ENCODE measurements at places on chromosomes 13 and 19. TPM values are rescaled to one million over a fixed set of nuclear protein-coding genes. Genes with fewer than 3 reads are reported as not detected.

Gene MEF2B
- 2.3 TPM for total RNA-seq

Gene IRF2BP1
- total RNA-seq = 20.3 TPM

Gene RFPL4AL1
- total RNA-seq = not detected

Gene LACC1
- total RNA-seq = 21.8 TPM

Gene OR4F17
- not detected for total RNA-seq

Gene LGALS14
- not detected for total RNA-seq

Gene TSEN34
- total RNA-seq = 34.4 TPM

Gene ILF3
- 257 TPM for total RNA-seq

Gene SIGLEC6
- 3.2 TPM for total RNA-seq

DNA sequence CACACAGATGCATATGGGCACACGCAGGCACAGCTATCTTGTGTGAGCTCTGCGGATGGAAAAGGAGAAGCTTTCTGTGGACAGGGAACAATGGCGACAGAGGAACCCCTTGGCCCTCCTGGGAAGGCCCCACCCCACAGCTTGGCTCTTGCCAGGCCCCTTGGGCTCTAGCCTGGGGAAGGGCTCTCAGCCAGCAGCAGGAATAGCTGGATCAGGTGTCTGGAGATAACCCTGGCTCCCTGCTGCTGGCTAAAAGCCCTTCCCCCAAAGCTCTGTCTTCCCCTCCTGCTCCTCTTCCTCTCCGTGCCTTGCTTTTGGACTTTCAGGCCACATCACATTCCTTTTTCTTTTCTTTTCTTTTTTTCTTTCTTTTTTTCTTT lies 24.3 kb downstream of the CEBPA start:
- no peak for DNase-seq

GRCh38 chr13:33152389-33152788 lies 133.2 kb downstream of the STARD13 start:
- DNase-seq = no peak

DNA sequence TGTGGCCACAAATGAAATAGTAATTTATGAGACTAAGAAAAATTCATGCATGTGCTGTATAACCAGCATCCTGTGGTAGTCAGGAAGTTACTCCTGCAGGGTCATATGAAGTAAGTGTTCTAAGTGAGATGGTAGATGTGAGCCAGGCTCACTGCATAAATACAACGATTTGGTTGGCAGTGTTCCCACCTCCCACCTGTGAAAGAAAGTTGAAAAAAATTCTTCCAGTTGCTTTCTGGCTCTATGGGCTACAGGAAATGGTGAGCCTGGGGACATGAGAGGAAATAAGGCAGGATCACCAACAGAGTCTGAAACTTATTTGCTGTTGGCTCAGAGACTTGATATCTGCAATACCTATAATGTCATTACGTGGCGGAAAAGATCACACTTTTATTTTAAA lies 301.7 kb upstream of the SPRY2 start:
- no peak for DNase-seq

GRCh38 chr19:4935444-4935843 lies 26.1 kb downstream of the UHRF1 start:
- DNase-seq = no peak

DNA sequence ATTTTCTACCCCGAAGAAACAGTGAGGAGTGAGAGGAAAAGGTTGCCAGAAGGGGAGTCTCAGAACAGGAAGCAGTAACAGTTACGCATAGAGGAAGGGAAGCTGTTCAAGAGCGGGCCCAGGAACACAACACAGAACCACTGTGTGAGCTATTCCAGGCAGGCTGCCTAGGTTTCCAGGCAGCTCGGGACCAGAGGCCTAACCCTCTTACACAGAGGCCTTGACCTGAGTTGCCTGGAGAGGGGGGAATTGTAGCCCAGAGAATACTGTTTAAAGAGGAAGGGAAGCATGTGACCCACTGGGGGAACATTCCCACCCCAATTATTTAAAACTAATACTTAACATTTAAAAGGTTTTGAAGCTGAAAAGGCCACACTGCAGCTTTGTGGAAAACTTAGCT lies 93.3 kb upstream of the ZNF98 start:
- DNase-seq = no peak

DNA sequence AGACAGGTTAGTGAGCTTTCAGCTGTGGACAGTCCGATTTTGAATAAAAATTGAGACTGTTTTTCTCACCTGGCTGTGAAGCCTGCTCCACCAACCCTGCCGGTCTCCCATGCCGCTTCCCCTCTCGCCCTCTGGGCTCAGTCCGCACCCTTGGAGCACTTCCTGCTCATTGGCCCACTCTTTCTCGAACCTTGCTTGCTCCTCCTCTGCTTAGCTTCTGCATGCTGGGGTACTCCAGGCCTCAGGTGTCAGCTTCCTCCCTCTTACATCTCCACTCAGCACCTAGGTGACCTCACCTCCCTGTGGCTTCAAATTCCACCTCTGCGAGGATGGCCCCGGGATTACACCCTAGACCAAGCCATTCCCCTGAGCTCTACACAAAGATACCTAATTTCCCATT lies 39.6 kb downstream of the C13orf42 start:
- no peak for DNase-seq

DNA sequence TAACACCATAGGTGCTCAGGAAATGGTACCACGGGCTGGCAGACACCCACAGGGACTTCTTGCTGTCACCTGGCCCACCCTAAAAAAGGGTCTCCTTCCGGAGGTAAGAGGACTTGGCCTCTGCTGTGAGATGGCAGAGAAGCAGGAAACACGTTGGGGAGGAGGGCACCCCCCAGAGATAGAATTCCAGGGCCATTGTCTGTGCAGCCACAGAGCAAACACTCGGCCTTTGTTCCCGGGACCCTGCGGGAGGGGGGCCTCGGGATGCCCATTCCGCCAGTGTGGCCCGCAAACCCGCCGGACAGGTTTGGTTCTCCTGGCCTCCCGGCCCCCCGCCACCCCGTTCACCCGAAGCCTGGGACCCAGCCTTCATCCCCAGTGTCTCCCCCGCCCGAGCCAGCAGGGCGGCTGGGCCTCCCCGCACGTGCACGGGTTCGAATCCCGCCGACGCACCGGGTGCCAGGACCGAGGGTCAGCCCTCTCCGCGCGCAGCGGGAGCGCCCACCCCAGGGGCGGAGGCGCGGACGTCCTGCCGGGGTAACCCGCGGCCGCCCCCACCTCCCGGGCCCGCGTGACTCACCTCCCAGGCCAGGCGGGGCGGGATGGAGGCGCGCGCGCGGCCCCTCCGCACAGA lies 714 bp downstream of the PLPP2 start:
- no peak for DNase-seq

DNA sequence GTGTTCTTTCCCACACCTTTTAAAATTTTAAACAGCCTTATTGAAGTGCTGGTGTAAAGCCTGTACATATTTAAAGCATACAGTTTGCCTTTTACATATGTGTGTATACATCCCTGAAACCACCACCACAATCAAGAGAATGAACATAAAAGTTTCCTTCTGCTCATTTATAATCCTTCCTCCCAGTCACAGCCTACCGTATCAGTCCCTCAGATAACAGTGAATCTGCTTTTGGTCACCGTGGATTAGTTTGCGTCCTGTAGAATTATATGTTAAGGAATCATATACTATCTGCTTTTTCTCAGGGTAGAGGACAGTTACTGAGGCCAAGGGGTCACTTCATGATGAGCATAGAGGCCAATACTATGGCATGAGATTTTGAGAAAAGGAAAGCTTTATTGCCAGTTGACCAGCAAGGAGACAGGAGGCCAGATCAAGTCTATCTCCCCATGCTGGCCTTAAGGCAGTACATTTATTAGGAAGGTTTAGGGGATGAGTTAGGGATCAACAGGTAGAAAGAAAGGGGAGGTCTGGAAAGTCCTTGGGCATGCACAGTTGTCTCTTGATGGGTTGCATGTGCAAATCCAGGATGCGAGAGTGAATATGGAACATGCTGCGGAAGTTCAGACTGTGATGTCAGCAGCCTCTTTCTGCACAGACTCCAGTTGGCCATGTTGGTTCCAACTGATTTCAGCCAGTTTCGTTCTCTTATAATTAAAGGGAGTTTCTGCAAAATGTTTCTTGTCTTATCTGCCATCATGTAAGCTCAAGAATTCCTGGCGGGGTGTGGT lies 36.3 kb upstream of the LSM14A start:
- DNase-seq = no peak

- DNase-seq = no peak
These were observed 5.1 kb upstream of the ZNF77 start for GRCh38 chr19:2949939-2950285.

GRCh38 chr19:47415953-47416642 lies 3.2 kb downstream of the MEIS3 start:
- DNase-seq = no peak

GRCh38 chr13:81382246-81382645 lies 1041.3 kb upstream of the SPRY2 start:
- DNase-seq = no peak

Measured in left lung (tissue), 14 donors.